Stimulated activated CD8-positive, alpha-beta memory T cell treated with anti-CD3 and anti-CD28 coated beads, Interleukin-15, amount 100 ng/mL, for 48 hours (primary cell): ENCODE measurements at places on chromosomes 13 and 19.

DNA sequence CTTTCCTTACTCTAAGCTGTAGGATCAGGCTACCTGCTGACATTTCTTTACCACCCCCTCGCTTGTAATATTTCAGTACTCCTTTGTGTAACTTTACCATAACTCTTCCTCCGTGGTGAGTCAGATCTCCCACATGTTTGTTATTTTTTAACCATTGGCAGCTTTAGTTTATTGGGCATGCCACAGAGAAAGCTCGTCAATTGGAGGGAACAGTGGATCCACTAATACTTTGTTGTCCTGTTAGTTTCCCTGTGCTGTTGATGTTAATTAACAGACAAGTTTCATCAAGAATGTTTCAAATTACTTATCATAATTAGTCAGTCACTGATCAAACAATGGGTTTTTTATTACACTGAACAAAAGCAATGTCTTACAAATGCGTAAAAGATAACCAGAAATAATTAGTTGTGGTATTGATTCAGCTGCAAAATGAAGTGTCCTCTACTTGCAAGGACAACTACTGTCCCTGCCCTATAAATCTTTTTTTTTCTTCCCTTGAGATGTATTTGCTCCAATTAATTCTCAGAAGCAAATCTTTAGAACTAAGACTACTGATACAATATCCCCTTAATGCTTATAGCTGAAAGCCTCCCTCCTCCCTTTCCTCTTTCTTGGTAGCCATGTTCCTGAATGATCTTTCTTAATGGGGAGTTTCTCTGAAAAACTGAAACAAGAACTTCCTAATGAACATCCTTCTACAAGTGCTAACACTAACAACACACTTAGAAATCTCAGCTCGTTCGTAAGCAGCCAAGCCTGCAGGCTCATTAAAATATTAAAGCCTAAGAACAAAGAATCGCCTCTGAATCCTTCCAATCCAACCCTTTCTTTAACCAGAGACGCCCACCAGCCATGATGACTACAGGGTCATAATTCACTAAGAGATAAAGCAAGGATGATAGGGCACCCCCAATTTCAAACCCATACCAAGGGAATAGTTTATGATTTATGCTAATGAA lies 22.2 kb downstream of the EFNB2 start:
- no peak for DNase-seq

DNA sequence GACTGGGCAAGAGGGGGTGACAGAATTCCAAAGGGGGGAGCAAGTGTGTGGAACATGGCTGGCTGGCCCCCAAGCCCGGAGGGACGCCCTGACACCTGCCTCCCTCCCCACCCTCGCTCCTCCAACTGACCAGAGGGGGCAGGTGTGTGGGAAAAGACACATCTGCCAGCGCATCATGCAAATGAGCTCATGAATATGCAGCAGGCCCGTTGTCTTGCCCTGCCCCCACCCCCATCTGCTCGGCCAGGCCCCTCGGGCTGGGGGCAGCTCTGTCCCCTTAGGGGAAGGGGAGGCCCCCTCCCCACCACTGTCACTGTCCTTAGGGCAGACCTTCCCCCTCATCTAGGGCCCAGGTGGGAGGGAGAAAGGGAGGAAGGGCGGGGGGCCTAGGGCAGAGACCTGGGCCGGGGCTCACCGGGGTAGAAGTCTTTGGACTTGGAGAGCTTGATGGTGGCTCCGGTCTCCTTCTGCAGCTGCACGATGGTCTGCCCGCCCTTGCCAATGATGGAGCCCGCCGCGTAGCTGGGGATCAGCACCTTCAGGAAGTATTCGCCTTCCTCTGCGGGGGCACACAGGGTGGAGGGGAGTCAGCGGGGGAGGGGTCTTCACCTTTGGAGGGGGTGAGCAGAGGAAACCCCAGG lies 12.9 kb downstream of the NOVA2 start:
- no peak for DNase-seq

GRCh38 chr13:84903391-84903790 lies 895.8 kb downstream of the SLITRK6 start:
- DNase-seq: no peak

GRCh38 chr19:45823182-45823581 lies 8.1 kb upstream of the RSPH6A start:
- DNase-seq: no peak
